Urinary bladder (tissue), 4 donors: ENCODE measurements at places on chromosomes 11 and 22. TPM values are rescaled to one million over a fixed set of nuclear protein-coding genes. Genes with fewer than 3 reads are reported as not detected.

DNA sequence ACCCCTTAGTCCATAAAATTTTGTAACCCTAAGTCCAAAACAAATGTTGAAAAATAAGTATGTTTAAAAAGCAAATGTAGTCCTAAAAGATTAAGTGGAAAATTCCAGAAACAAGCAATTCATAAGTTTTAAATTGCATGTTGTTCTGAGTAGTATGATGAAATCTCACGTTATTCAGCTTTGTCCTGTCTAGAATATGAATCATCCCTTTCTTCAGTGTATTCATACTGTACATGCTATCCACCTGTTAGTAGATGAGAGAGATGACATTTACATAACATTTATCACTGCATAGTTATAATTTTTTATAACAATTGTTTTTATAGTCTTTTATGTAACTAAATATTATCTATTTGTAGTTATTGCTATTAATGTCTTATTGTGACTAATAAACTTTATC, 622.3 kb upstream of the CHORDC1 start:
- DNase-seq: no peak

DNA sequence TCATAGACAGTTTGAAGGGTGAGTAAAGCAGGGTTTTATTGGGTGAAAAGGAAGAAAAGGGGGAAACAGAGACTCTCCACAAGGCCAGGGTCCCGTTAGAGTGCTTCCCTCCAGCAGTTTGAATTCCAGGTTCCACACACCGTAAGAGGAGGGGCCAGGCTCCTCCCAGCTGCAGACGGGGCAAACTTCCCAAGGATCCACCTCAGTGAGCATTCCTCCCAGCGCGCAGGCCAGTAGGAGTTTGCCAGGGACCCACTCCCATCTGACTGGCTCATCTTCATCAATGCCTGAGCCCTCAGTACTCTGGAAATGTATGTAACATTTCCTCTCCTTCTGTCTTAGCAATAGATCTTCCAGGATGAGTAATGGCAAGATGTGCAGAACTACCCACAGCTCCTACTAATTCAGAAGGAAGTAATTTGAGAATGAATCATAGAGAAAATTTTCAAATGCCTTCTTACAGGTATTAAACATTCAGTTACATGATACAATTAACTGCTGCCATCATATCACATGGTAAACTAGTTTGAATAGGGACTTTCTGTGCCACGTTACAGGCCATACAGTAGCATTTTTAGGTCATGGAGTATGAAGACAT, 34.0 kb upstream of the TRPC6 start:
- DNase-seq: no peak

- no peak for DNase-seq
Measured at GRCh38 chr22:41324821-41325528, 23.6 kb downstream of the ZC3H7B start.

GRCh38 chr11:29166306-29166705, 850.5 kb downstream of the KCNA4 start:
- DNase-seq: no peak

DNA sequence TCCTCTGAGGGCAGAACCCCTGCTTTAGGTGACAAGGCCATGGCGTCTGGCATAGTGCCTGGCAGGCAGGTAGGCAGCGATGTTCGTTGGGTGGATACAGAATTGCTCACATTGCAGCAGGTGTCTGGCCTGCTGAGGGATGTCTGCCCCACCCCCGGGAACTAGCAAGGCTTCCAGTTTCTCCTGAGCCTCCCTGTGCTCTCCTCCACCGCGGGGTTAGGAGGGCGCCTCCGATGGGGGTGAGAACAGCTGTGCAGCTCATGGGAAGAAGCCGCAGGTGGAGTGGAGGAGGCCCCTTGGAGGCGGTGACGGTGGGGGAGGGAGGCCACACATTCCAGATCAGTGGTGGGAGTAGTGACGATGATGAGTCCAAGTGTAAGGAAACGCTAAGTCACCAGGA, 48.3 kb upstream of the JAM3 start:
- no peak for DNase-seq

DNA sequence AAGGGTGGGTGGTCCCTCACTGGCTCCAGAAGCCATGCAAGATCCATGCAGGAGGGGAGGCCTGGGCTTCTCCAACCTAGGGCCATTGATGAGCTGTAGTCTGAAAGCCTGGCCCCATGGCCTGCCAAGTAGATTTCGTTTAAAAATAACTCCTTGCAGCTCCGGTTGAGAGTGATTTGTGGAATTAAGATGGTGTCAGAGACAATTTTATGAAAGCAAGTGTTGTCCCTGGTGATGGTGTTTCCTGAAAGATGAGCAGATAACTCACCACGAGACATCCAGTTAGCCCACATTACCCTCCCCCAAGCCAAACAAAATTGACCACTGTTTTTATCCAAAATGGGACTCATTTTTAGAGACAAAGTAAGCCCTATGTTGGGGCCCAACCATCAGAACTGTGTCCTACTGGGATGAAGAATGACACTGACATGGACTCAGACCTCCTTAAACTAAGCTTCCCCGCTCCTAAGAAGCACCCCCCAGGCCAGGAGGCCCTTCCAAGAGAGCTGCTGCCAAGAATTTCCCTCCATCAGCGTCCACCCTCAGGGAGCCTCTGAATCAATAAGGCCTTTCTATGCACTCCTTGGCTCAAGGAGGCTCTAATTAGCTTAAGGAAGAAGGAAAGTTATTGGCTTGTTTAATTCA, 174.2 kb upstream of the NCAM1 start:
- DNase-seq: no peak

GRCh38 chr11:12287009-12287373, 90.4 kb upstream of the PARVA start:
- no peak for DNase-seq

GRCh38 chr22:38566726-38567504, 3.1 kb downstream of the DMC1 start:
- no peak for DNase-seq

GRCh38 chr11:120224972-120225909, 14.4 kb downstream of the OAF start:
- no peak for DNase-seq

GRCh38 chr11:8531982-8532381, 62.0 kb downstream of the STK33 start:
- no peak for DNase-seq

- no peak for DNase-seq
Measured at GRCh38 chr11:76674517-76675400, 4.2 kb upstream of the LRRC32 start.

- DNase-seq: no peak
Measured at GRCh38 chr22:36285017-36285416, 32.1 kb downstream of the APOL1 start.

- DNase-seq: peak; percentile 25
Measured at GRCh38 chr22:41217553-41218157, 12.5 kb downstream of the L3MBTL2 start.

DNA sequence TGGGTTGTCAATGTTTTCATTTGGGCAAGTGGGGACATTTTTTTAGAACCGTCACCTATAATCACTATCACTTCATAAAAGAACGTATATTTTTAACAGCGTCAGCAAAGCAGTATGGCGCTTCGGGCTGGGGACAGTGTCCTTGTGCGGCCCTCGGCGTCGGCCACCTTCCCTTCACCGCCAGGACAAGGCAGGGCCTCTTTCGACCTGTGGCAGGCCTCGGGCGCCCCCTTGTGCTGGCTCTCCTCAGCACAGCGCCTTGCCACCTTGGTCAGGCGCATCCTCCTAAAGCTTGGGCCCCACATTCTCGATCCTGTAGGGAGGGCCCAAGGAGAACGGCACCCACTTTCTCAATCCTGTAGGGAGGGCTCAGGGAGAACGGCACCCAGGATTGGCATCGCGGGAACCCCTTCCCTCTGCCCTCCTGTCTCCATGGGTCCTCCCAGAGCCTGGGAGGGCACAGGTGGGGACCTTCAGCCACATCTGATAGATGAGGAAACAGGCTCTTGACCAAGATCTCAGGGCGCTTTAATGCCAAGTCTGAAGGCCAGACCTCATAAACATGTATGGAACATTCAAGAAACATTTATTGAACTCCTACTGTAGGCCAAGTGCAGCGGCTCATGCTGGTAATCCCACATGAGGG, 11.5 kb upstream of the FADD start:
- no peak for DNase-seq

DNA sequence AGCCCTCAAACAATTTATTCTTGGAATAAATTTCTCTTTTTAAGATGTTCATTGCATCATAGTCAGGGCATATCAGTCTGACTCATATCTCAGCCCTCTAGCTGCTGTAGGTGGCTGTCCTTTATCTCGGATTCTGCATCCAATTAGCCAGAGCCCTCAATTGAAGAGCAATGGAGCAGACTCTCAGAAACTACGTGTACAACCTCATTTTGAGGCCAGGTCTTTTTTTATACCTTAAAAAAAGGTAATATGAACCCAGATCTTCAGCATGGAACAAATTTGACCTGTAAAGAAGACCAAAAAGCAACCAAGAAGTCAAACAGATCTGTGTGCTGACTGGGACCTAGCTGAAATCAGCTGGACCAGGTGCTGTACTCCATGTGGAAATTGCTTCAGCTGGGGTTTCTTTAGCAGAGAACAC, 8.7 kb downstream of the OR52A5 start:
- no peak for DNase-seq

DNA sequence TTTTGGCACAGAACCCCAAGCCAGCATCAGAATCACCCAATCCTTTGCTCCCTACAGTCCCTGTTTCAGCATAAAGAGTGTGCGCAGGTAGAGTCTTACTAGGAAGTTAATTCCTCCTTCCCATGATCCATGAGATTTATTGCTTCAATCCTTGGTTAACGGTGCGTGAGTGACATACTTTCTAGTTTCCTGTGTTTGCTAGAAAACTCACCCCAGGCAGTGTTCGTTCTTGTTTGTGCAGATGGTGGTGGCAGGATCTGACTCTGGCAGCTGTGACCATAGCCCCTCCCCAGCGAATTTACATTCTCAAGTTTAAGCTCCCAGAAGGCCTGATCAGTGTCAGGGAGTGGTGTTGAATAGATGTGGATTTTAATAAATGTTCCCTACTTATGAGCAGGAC, 106.7 kb upstream of the CCT8L2 start:
- DNase-seq: no peak

GRCh38 chr11:69438286-69438920, 43.1 kb upstream of the LINC01488 start:
- no peak for DNase-seq

- DNase-seq: no peak
Measured at GRCh38 chr11:75855206-75855605, 40.2 kb downstream of the UVRAG start.

DNA sequence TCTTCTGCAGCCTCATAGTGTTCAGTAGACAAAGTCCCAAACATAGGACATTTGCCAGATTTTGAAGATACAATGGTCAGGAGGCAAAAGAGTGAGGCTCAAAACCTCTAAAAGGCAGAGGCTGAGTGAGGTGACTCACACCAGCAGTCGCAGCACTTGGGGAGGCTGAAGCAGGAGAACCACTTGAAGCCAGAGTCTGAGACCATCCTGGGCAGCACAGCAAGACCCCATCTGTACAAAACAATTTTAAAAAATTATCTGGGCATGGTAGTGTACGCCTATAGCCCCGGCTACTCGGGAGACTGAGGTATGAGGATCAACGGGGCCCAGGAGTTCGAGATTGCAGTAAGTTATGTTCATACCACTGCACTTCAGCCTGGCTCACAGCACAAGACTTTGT, 14.2 kb upstream of the ZFTA start:
- no peak for DNase-seq

GRCh38 chr11:33310720-33311500, 53.7 kb downstream of the HIPK3 start:
- DNase-seq: no peak

GRCh38 chr22:33575041-33575440, 345.2 kb downstream of the LARGE1 start:
- no peak for DNase-seq

GRCh38 chr11:29171360-29171950, 845.4 kb downstream of the KCNA4 start:
- no peak for DNase-seq

GRCh38 chr11:84437071-84437980, 1151.2 kb upstream of the CCDC90B start:
- no peak for DNase-seq

GRCh38 chr22:31177420-31178162, 17.6 kb downstream of the RNF185 start:
- peak; percentile 55 for DNase-seq

GRCh38 chr22:22458896-22459588, 49.5 kb downstream of the ZNF280B start:
- no peak for DNase-seq

GRCh38 chr11:79330651-79331050, 110.2 kb downstream of the TENM4 start:
- DNase-seq: no peak

DNA sequence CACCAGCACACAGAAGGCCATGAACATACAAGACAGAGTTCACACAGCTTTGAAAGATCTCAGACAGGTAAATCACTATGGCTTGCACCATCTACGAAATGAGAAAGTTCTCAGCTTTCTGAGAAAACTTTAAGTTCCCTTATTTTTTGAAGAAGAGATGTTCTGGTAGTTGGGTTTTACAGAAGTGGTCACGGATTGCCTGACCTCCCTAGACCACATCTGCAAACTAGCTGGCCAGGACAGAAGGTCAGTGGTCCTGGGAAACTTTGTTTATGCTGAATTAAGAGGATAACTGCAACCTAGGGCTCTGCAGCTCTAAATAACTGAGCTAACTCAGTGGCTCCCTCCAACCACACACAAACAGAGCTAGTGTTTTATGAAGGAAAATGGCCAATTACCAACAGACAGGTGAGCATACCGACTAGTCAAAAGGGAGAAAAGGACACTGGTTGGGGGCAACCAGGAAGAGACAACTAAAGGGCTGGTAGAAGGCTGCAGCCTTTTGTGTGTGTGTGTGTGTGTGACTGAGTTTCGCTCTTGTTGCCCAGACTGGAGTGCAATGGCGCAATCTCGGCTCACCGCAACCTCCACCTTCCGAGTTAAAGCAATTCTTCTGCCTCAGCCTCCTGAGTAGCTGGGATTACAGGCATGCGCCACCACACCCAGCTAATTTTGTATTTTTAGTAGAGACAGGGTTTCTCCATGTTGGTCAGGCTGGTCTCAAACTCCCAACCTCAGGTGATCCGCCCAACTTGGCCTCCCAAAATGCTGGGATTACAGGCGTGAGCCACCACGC, 8.5 kb upstream of the SCN2B start:
- DNase-seq: no peak

GRCh38 chr11:78228467-78228866, 39.7 kb downstream of the USP35 start:
- peak; percentile 26 for DNase-seq

DNA sequence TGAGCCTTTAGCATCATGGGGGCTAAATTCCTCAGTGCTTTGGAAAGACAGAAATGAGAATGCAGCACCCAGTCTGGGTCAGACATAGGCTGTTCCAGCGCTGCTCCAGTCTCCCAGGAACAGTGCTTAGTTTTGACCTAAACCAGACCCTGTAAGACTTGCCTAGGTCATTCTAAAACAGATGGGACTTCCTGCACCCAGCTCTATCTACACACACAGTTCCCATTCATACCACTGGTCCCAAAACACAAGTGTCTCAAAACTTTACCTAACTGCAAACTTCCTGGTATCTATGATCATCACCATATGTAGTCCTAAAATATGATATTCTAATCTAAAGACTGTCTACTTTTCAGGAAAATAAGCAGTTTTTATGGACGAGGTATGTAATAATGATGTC, 37.9 kb downstream of the PRCP start:
- no peak for DNase-seq

YPEL1 gene
- 5.5 TPM for polyA plus RNA-seq

OVCH2 gene
- polyA plus RNA-seq: 0.13 TPM

MARK2 gene
- polyA plus RNA-seq: 21.6 TPM

METTL15 gene
- polyA plus RNA-seq: 5.3 TPM

NPAS4 gene
- 2.4 TPM for polyA plus RNA-seq

KRTAP5-1 gene
- not detected for polyA plus RNA-seq

DMC1 gene
- polyA plus RNA-seq: 1.8 TPM

ANKRD13D gene
- 44.0 TPM for polyA plus RNA-seq

DEUP1 gene
- polyA plus RNA-seq: not detected

FAM111B gene
- 0.23 TPM for polyA plus RNA-seq

SCN4B gene
- polyA plus RNA-seq: 5.5 TPM
